ENCODE measurements at places on chromosomes 4 and X.

DNA sequence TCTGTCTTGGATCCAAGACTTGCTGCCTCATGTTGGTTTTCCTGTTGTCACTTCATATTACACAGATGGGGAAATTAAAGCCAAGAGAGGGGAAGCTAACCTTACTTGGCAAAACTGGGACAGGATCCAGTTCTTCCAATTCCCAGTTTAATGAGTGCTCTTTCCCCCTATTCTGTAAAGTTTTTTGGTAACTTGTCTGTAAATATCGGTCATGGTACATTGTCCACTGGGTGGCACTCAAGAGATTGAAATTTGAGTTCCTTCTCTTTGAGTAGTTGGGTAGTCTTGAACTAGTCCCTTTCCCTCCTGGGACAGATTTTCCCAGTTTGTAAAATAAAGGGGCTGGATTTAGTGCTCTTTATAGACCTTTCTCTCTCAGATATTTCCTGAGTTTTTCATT lies 12.4 kb upstream of the EOLA2 start:
- DNase-seq: peak; percentile 23

DNA sequence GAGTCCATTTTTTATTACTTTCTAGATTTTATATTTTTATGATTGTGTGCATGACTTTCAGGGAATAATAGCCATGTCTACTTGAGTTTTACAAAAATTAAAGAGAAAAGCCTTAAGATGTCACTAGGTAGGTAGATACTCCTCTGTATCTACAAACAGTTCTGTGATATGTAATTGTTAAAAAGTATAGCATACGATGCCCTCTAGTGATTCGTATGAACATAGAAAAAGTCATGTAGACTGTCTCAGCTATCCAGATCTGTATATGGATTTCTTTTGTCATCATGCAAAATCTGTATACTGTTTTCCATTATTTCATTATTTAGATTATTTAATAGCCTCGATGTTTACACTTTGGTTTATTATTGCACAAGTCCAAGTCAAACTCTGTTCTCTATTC lies 856.6 kb downstream of the CENPC start:
- peak; percentile 43 for DNase-seq

- no peak for DNase-seq
Measured at GRCh38 chr4:141933978-141934377, 297.6 kb downstream of the IL15 start.

DNA sequence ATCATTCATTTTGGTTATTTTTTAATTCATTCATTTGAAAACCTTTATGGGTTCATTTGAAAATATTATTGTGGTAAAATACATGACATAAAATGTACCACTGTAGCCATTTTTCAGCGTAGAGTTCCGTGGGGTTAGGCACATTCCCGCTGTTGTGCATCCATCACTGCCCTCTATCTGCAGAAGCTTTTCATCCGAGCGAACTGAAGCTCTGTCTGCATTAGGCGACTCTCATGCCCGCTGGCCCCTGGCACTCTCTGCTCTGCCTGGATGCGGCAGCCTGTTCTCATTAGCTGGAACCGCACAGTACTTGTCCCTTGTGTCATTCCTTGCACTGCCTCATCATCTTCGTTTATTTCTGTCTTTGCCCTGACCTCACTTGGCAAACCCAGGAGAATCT lies 17.5 kb downstream of the CFAP99 start:
- DNase-seq: no peak

DNA sequence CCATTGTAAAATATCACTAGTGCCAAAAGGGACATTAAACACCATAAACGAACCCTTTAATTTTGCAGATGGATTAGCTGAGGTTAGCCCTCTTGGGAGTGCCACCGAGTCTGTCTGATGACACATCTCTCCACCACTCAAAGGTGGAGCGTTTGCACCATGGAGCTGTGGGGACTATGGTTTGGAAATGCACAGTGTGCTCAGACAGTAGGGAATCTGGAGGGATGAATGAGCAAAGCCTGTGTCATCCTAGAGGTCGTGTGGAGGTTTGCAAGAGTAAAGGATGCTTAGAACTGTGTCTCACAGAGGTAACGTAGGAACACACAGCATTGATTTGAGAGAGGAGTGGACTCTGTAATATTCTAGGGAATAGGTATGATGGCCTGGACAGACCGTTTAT lies 93.7 kb downstream of the CLNK start:
- DNase-seq: no peak

GRCh38 chrX:109344678-109345077 lies 137.2 kb downstream of the GUCY2F start:
- DNase-seq: no peak

- no peak for DNase-seq
Measured at GRCh38 chr4:187286525-187286924, 562.9 kb upstream of the FAT1 start.

GRCh38 chr4:140720387-140721304 lies 35.5 kb downstream of the TBC1D9 start:
- DNase-seq: no peak

Measured in ACHN (cell line).